ENCODE measurements at places on chromosomes 2 and 18.

DNA sequence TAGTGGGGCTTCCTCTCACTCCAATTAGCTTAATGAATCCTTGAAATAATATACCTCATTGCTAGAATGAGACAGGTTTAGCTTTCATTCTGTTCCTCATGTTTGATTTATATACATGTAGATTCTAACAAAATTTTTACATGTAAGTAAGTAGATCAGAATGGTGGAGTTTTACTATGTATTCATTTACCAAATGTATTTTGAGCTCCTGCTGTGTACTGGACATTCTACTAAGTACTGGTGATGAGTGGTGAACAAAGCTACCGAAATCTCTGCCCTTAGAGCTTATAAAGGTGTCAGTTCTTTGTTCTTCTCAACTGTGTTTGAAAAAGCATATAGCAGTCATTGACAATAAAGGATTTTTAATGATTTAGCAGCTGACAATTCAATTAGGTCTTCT is 19.7 kb downstream of the MTA3 start:
- no peak for DNase-seq

DNA sequence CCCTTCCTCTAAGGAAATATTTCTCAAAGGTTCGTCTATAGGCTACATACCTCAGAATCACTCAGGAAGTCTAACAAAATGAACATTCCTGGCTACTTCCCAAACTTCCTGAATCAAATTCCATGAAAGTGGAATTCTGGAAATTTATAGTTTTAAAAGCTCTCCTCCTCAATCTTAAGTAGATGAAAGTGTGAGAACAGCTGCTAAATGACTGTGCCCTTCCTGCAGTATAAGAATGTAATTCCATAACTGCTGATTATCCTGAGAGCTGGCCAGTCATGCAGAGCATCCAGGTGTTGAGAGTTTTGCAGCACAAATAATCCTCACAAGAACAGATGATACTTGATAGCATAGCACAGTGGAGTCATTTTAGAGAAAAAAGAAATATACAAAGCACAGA is 265.0 kb downstream of the KCNJ3 start:
- DNase-seq, result no peak

DNA sequence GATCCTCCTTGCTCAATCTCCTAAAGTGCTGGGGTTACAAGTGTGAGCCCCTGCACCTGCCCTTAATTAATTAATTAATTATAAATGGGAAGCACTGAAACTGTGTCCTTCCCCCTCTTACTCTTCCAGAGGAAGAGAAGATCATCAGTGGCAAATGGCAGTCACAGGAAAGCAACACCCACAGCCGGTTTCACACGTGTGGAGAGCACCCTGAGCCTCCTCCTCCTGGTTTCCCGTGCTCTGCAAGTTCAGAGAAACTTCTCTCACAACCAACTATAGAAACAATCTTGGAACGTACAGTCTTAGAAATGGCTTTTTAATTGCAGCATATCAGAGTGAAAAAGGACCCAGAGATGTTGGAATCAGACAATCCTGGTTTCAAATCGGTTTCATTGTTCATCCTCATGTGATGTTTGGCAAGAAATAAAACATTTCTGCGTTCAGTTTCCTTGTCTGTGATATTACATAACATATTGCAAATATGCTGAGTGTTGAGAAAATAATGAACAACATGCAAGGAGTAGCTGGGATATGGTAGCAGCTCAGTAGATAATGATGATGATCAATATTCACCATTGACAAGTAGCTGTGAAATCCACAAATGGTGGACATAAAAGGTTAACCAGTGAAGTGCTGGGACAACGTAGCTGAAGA is 141.0 kb upstream of the KCTD1 start:
- no peak for DNase-seq

DNA sequence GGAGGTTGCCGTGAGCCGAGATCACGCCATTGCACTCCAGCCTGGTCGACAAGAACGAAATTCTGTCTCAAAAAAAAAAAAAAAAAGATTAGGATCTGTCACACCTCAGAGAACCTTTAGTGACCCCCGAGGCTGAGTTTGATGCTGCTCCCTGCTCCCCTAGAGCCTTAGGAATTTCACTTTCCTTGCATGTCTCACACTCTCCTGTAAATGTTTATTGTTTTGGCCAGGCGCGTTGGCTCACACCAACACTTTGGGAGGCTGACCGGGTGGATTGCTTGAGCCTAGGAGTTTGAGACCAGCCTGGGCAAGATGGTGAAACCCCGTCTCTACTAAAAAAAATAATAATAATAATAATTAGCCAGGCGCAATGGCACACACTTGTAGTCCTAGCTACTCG is 31.5 kb downstream of the SRSF7 start:
- no peak for DNase-seq

GRCh38 chr2:235378944-235379343 is 114.9 kb upstream of the AGAP1 start:
- no peak for DNase-seq

DNA sequence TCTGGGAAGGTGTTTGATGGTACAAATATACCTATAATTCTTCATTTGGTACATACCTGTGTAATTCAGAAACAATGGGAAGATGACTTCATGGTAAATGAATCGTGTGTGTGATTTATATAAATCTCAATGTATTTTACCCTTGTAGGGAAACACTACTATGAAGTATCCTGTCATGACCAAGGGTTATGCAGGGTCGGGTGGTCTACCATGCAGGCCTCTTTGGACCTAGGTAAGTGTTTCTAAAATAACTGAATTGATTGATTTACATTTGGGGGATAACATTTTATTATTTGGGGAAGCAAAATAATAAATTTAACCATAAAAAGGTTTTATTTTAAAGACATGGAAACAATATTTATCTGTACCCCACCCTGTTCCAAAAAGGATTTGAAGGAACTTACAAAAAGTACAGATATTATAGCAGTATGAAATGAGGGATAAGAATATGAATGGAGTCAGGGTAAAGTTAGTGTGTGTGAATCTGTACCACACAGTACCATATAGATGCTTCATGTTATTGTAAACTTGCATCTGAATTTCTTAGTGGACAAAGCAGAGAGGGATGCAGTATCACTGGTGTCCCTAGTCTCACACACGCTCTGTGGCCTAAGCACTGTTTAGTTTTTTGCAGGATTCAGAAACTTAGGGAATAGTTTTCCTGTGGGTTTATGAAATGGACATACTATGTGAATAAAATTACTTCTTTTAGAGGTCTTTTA is 11.5 kb downstream of the DDX1 start:
- no peak for DNase-seq

GRCh38 chr2:223887127-223887526 is 49.7 kb upstream of the AP1S3 start:
- DNase-seq, result no peak

GRCh38 chr2:54599914-54600313 is 123.5 kb upstream of the EML6 start:
- DNase-seq, result no peak

DNA sequence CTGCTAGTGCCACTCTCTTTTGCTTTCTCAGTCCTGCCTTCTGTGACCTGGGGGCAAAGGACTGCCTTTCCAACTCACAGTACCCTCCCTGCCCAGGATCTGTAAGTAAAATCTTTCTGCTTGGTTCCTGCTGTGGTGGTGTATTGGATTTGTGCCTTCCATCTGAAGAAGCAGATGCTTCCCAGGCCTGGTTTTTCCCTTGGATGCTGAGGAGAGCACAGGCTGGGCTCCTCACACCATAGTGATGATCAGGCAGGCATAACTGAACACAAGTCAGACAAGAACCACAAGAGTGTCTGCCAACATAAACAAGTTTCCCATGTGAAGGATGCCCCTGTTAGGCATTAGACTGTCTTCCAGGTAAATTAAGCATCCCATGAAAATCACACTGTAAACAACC is 121.3 kb upstream of the NRXN1 start:
- no peak for DNase-seq

Measured in NCI-H774 (cell line).